ENCODE measurements at places on chromosomes 6 and 20. TPM values are rescaled to one million over a fixed set of nuclear protein-coding genes. Genes with fewer than 3 reads are reported as not detected.

DNA sequence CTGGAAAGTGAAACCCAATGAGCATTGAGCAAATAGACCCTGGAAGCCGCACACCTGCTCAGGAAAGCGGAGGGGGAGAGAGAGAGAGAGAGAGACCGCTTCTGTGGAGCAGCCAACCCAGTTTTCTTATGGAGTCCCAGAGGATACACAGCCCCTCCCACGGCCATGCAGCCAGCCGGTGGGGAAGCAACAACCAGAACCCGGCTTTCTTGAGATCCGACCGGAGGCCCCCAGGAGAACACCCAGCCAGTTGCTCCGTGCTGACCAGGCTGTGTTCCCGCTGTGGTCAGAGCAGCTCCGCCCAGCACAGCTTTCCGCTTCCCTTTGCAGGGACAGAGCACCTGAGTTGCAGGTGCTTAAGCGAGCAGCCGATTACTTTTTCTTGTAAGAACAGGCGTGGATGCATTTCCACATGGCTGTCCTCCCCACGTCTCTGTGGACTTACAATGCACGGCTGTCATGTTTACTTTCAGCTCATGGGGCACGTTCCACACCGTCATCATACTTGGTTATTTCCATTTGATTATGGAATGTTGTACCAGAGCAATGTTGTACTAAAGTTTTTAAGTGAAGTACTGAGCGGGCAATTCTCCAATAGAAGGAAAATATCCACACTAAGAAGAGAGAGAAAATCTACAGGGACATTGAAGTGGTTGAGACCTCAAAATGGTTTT lies 381.9 kb downstream of the THBS2 start:
- no peaks in the 10 kb centered on the region for H3K4me1 ChIP-seq
- H3K27me3 ChIP-seq = no peaks in the 10 kb centered on the region

GRCh38 chr20:59676851-59677182 lies 72.5 kb downstream of the PHACTR3 start:
- no peak for DNase-seq
- H3K4me3 ChIP-seq = no peak overlapping the region
- no peaks in the 10 kb centered on the region for H3K27me3 ChIP-seq
- no peak overlapping the region for H3K27ac ChIP-seq

GMPR gene
- 62.1 TPM for total RNA-seq

LHFPL5 gene
- total RNA-seq = not detected

LGSN gene
- not detected for total RNA-seq

GRCh38 chr6:118905851-118906250 lies 11.9 kb downstream of the ASF1A start:
- no peaks in the 10 kb centered on the region for H3K4me1 ChIP-seq
- no peaks in the 10 kb centered on the region for H3K27me3 ChIP-seq
- H3K27ac ChIP-seq = no peak overlapping the region
- peaks cover 16% of the 10 kb centered on the region for H3K36me3 ChIP-seq
